ENCODE measurements at places on chromosomes 3 and 15.

DNA sequence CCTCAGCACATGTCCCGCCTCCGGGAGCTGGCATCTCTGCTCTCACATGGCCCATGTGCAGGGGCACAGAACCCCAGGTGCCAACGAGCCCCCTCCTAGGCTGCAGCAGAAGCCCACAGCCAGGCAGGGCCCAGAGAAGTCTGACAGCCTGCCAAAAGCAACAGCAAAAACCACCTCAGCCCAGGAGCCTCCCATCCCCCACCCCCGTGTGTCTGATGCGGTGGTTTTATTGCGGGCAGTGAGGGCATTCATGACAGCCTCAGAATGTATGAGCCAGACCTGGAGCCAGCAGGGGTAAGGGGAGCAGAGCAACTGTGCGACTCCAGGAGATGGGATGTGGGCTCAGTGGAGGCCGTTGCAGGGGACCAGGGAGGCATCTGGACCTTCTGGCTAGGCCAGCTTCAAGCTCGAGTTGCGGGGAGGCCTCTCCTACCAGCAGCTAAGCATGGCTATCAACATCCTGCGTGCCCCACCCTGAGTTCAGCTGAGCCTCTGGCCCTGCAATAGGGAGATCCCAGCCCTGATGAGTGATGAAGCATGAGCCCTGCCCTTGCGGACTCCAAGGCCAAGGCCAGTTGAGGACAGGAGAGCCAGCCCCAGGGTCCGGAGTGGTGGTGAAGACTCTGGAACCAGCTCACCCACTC, 52.5 kb downstream of the CYP11A1 start:
- DNase-seq, result no peak

DNA sequence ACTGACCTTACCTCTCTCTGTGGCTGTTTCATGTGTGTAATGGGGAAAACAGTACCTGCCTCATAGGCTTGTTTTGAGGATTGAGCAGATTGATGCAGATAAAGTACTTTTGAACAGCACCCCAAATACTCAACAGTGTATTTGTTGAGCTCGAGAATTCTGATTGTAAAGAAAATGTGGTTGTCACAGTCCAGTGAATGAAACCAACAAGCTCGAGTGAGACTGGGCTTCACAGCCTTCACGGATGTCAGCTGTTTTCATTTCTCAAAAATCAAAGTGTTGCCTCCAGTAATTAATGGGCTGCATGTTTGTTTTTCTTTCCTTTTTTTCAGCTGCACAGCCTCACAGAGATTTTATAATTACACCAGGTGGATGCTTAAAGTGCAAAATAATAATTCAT, 43.7 kb downstream of the PARP15 start:
- no peak for DNase-seq

DNA sequence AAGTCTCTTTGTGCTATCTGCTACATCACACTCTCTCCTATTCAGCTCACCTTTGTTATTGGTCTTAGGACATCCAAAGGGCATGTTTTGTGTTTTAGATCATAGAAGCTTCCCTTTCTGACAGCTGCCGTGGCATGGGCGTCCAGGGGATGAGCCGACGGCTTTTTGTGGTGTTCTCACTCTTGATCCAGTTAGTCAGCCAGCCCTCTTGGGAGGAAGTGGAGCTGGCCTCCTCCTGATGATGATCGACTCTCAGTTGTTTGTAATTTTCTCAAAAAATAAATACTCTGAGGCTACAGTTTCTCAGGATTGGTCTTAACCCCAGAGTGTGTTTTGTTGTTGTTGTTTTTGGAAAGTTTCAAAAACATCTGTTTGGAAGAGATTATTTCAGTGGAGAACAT, 34.4 kb downstream of the BOC start:
- DNase-seq, result peak; percentile 59

DNA sequence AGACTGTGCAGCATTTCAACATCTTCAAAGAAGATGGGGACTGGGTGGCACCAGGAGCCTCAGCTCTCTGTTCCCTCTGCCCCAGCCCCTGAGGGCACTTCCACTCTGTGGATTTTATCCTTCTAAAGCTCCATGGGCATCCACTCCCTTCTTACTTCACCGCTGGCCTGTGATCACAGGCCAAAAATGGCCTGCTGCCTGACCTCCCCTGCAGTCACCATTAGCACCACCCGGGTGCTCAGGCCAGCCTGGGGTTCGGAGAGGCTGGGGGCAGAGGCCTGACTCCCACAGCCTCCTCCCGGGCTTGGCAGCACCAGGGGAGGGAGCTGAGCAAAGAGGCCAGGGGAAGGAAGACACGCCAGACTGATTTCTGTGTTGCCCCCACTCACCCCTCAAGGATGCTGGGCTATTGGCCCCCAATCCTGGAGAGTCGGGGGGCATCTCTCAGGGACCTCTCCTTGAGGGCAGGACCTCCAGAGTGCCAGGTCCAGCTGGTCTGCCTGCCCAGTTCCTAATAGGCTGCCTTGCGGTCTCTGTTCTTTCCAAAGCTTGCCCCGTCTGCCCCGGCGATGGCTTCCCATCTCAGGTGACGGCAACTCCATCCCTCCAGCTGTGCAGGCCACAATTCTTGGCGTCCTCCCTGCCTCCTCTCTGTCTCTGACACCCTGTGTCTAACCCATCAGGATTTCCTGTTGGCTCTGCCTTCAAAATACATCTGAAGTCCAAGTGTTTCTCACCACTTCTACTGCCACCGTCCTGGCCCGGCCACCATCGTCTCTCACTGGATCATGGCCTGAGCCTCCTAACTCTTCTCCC, 67.1 kb downstream of the EXOG start:
- no peak for DNase-seq

- no peak for DNase-seq
Measured at GRCh38 chr15:95347837-95348236, 982.7 kb upstream of the NR2F2 start.

Data from GM03348 (cell line).